ENCODE measurements at places on chromosomes 11 and 22.

- DNase-seq: no peak
Measured at GRCh38 chr11:63639199-63639832, 25.1 kb upstream of the PLAAT3 start.

DNA sequence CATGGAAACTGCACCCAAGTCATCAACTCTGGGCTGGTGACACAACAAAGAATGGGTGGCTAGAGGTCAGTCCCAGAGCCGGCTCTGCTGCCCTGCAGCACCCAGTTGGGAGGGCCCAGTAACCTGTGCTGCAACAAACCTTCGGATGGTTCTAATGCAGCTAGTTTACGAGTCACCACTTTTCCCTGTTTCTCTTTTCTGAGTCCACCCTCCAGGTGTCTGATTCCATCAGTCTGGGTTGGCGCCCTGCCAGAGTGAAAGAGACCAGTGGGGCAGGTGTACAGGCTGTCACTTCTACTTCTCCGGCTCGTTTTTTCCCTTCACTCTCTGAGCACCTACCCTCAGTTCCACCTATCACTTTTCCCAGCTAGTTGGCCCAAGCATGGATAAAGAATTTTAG, 572.9 kb downstream of the NTM start:
- DNase-seq: no peak

GRCh38 chr11:70432065-70432464, 33.7 kb downstream of the CTTN start:
- no peak for DNase-seq

- DNase-seq: no peak
Measured at GRCh38 chr22:38068641-38069371, 11.6 kb downstream of the PICK1 start.

- peak; percentile 54 for DNase-seq
Measured at GRCh38 chr11:120217941-120218694, 7.3 kb downstream of the OAF start.

DNA sequence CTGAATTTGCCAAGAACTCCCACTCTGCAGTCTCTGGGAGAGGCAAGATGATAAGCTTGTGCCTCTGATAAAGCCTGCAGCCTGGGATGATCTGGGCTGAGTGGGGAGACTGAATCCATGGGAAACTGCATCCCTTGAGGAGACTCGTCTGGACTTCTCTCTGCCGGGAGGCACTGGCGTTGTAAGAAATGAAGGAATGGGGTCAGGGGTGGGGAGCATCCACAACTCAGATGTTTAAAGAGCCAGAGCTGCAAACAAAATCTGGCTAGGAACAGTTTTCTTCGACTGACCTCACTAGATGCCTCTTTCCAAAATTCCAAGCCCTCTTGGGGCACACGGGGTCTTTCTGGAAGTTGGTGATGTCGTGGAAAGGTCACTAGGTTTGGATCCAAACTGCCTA, 64.4 kb downstream of the SPON1 start:
- no peak for DNase-seq

DNA sequence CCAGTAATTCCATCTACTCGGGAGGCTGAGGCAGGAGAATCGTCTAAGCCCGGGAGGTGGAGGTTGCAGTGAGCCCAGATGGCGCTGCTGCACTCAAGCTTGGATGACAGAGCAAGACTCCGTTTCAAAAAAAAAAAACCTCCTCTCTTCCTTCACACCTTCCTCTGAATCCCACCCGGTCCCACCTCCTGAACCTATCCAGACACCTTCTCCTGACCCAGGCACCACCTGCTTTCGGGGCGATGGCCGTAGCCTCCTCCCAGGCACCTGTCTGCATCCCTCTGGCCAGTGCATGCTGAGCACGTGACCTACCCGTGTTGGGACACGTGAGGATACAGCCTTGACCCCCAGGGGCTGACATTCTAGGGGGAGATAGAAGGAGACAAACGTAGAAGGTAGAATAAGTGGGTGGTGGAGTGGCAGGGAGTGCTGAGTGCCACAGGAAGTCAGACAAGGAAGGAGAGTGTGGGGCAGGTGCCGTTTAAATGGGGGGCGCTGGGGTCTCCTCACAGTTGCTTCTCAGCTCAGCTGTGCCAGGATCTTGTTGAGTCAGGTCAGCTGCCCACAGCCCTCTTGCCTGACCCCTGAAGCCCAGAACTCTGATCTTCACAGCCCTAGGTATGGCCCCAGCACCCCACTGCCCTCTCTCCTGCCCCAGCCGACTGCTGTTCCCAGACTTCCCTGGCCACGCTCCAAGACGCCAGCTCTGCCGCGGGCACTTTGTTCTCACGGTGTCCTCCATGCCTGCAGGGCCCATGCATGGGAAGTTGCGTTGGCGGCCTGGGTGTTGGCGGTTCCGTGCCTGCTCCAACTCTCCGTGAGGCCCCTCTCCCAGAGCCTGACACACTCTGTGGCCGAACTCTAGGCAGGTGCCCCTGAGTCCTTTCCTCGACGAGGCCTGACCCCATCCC, 1.2 kb upstream of the MIOX start:
- no peak for DNase-seq

DNA sequence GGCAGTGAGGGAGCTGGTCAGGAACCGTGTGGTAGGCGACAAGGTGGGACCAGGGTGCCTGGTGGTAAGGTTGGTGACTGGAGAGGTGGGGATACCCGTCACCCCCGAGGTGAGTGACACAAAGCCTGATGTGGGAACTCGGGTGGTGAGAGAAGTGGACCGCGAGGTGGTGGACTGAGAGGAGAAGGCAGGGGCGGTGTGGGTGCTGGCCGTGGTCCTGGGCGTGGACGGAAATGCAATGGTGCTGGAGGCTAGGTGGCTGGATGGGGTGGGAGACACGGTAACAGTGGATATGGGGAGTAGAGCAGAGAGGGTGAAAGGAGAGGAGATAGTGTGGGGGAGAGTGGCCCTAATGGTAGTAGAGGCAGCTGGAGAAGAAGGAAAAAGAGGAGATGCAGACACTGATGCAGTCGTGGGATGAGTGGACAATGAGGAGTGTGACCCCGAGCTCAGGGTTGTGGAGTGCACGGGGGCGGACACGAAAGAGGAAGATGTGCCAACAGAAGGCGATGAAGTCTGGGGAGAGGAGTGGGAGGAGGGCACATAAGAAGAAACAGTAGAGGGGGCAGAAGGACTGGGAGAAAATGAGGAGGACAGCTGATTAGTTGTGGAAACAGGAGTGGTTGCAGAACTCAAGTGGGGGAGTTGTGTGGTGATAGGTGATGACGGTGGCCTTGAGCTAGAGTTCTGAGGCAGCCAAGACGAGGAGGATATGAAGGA, 20.5 kb downstream of the MUC6 start:
- DNase-seq: no peak

GRCh38 chr11:72721689-72722049, 30.5 kb downstream of the ARAP1 start:
- no peak for DNase-seq

- no peak for DNase-seq
Measured at GRCh38 chr11:125061281-125061680, 1.8 kb upstream of the SLC37A2 start.

- DNase-seq: no peak
Measured at GRCh38 chr22:27810609-27811151, 9.1 kb upstream of the MN1 start.

DNA sequence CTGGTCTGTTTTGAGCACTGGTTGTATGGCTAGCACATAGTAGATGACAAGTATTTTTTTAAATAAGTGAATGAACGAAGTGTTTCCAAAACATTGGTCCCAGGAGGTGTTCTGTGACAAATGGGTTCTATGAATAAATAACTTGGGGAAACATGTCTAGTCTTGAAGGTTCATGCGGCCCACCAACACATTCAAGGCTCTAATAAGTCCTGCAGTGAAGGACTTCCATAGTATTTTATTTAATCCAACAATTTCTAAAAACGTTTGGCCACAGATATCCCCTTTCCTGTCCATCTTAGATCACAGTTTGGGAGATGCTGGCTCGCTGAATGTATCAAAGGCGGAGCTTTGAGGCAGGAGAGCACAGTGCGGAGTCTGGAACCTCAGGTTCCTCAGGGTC, 22.5 kb downstream of the PARVG start:
- DNase-seq: no peak

DNA sequence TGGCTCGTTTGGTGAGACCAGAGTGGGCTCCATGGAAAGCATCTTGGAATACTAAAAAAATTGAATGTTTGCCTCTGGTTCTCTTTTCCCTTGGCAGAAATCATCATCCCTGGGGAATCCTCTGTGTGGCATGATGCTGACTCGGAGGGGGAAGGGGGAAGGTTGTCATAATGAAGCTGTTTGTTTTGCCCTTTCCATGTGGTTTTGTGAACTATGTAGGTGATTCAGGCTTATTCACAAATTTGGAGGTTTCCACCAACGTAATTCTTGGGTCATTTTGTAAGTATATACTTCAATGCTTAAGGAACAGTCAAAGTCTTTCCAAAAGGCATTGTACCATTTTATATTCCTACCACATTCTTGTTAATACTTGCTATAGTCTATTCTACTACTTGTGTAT, 754.0 kb upstream of the FAT3 start:
- DNase-seq: no peak

DNA sequence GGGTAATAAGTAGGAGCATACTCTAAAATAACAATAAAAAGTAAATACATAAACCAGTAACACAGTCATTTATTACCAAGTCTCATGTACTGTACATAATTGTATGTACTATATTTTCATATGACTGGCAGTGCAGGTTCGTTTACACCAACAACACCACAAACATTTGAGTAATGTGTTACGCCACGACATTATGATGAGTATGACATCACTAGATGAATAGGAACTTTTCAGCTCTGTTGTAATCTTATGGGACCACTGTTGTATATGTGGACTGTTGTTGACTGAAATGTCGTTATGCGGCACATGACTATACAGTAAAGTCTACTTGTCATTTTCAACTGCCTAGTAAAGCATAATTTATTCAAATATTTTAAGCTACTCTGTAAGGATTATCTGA, 18.6 kb downstream of the KIF18A start:
- DNase-seq: no peak

DNA sequence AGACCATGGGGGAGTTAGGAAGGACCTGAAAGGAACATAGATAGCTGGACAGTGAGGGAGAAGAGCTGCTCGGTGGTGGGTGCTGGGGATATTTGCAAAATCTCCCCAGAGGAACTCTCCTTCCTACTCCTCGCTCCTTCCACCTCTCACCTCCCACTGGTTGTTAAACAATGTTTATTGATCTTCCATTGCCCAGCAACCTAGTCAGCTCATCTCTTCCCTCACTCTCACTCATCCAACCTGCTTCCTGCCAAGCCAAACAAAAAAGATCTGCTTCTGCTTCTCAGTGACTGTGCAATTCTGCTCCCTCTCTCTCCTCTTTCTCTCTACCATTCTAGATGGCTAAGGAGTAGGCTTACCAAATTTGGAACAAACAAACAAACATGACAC, 115.0 kb downstream of the SLC1A2 start:
- DNase-seq: no peak

DNA sequence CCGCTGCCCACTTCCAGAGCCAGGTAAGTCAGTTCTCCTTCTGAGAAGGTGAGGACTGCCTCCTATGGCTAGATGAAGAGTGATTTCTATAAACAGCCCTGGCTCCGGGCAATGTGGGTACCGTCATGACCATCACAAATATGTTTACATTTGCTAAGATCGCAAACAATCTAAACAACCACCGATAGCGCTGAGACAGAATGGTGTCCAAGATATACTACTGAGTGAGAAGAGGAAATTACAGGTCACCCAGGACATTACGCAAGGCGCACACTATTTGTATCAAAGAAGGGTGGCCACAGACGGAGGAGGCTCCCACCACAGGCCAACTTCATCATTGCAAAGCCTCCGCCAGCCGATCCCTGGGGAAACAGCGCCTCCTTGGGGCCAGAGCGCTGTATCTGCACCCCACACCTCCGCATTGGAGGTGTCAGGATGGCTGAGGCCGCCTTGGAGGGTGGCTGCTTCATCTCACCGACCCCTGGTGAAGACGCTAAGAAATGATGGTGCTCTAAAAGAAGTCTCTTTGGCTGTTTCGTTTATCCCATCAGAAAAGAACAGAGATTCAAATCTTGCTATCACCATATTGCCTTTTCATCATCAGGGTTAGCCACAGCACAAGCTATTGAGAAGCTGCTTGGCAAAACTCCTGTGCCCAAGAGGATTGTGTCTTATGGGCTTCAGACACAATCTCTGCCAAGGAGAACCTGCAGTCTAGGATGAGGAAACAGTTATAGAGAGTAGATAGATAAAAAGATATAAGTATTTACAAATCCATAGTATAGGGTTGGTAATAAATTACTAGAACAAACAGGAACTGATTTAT, 12.3 kb upstream of the ASRGL1 start:
- DNase-seq: no peak

DNA sequence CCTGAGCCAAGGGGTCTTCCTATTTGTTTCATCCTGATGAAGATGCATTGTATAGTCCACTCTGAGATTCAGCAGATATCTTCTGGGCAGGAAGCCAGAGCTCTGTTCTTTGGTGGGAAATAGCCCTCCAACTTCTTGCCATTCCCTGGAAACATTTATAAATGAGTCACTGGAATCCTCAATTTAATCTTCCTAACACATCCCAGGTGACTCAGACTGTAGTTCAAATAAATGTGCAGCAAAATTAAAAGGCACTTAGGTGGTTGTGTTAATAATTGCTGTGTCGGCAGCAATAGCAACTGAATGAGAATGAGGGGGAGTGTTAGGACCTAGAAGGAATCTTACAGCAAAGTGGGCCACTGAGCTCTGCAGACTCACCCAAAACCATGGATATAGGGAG, 108.6 kb downstream of the INSC start:
- DNase-seq: no peak

GRCh38 chr22:33328789-33329296, 270.7 kb upstream of the SYN3 start:
- DNase-seq: no peak

- DNase-seq: peak; percentile 87
Measured at GRCh38 chr11:75639762-75640181, 29.1 kb downstream of the MAP6 start.

- no peak for DNase-seq
Measured at GRCh38 chr11:3669742-3670183, 1.4 kb downstream of the CHRNA10 start.

DNA sequence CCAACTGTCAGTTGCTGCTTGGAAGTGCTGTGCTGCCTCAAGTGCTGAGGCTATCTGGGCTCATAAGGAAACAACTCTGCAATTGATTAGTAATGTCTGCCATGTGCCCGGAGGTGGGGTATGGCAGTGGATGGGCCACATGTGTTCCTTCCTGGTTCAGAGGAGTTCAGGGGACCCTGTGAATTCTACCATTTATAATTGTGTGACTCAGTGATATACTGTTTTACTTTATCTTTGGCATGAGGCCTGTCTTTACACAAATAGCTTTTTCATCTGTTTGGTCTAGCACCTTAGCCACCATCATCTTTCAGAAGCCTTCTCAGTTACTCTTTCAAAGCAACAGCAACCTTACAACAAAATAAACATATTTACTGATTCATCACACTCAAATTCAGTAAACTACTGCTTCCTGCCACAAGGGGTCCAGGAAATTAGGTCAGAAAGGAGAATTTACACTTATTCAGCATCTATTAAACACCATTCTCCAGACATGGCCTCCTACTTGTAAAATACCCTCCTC, 20.9 kb downstream of the DKK3 start:
- DNase-seq: no peak

All from nucleus accumbens (tissue), 56 donors.